Muscle of leg (tissue), 16 donors: ENCODE measurements at places on chromosomes 7 and 10. TPM values are rescaled to one million over a fixed set of nuclear protein-coding genes. Genes with fewer than 3 reads are reported as not detected.

The CYP3A5 gene
- polyA plus RNA-seq: 1.5 TPM

GRCh38 chr7:134448356-134449229 lies 10.3 kb downstream of the AKR1B1 start:
- DNase-seq: no peak

The SEMA3E gene
- 3.8 TPM for polyA plus RNA-seq

DNA sequence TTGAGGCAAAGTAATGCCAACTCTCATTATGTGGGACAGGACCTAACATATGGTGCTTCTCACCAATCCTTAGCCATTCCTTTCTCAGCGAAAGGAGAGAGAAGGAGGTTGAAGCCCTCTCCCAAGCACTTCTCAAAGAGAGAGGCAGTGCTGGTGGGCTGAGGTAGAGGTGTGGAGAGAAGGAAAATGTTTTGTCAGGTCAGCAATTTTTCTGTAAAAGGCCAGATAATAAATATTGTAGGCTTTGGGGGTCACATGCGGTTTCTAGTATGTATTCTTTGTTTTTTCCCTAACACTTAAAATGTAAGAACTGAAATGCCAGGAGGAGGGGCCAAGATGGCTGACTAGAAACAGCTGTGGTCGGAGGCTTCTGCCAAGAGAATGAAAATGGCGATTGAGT lies 225.0 kb upstream of the NPY start:
- DNase-seq: no peak

- DNase-seq: no peak
These were observed 5.4 kb downstream of the MYOF start for GRCh38 chr10:93476756-93477155.

GRCh38 chr10:114000457-114001010 lies 43.1 kb upstream of the ADRB1 start:
- peak; percentile 39 for DNase-seq

GRCh38 chr7:53101026-53101425 lies 65.6 kb downstream of the POM121L12 start:
- no peak for DNase-seq

DNA sequence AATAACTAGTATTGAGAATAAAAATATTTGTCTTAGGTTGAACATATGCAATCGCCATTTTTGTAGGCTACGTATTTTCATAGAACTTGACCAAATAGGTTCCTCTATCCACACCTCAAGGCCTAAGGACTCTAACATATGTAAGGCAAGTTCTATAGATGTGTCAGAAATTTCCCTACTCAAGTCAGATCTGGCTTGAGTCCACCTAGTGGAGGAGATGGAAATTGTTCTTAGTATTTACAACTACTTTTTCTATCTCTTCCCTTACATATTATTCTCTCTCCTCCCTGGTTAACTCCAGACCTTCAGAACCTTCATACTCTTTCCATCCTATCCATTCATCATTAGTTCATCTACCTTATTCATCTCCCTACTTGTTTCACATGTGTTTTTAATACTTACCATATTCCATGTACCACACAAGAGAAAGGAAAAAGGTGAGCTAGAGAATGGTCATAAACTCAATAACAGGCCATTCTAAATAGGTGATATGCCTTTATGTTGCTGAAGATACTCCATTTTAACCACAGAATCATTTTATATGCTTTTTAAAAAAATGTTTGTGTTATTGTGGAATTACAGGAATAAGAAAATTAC lies 174.5 kb upstream of the HDAC9 start:
- peak; percentile 37 for DNase-seq

GRCh38 chr7:877312-878232 lies 1.2 kb downstream of the GET4 start:
- DNase-seq: peak; percentile 34

The ACSL5 gene
- polyA plus RNA-seq: 2.0 TPM

GRCh38 chr10:45023426-45023825 lies 22.7 kb downstream of the ZNF22 start:
- DNase-seq: no peak

GRCh38 chr10:105073999-105074398 lies 432.9 kb downstream of the SORCS3 start:
- DNase-seq: no peak

DNA sequence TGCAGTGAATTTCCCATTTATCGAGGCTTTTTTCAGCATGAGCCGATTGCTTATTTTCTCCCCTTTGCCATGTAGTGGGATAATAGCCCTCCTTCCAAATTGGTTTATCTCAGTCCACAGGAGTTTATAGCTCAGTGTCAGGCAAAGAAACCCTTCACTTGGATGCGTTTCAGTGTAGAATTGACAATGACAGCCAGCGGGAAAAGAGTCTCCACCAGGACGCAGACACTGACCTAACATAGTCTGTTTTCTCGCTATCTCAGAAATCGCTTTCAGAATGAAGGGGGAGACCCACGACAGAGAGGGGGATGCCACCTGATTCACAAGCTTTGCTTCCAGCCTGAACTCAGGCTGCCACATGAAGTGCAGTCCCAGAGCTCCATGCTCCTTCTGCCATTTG lies 43.5 kb upstream of the TCERG1L start:
- no peak for DNase-seq

The HTRA1 gene
- polyA plus RNA-seq: 325 TPM

- DNase-seq: no peak
These were observed 19.2 kb upstream of the PRKAG2 start for GRCh38 chr7:151896086-151896485.

The OPN1SW gene
- polyA plus RNA-seq: 2.5 TPM

DNA sequence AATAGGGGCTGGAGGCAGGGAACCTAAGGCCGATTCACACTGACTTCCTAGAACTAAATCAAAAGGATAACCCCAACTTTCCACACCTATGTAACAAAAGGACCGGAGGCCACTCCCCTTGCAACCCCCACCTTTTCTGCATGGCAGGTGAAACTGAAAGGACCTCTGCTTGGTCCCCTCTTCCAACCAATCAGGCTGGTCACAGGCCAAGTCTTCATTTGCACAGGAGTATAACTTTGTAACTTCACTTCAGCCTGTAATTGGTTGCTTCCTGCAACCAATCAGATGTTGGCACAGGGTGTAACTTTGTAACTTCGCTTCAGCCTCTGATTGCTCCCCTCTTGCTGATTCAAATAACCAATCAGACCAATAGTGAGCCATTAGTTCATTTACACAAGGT lies 190.0 kb downstream of the FAM107B start:
- no peak for DNase-seq

The GRID2IP gene
- polyA plus RNA-seq: 0.07 TPM

GRCh38 chr7:100008525-100008924 lies 6.9 kb upstream of the ZKSCAN1 start:
- no peak for DNase-seq

GRCh38 chr7:123023126-123023525 lies 27.6 kb upstream of the TAS2R16 start:
- no peak for DNase-seq

GRCh38 chr7:121433775-121434174 lies 37.7 kb upstream of the FAM3C start:
- no peak for DNase-seq

- DNase-seq: no peak
These were observed 730.8 kb downstream of the SUGCT start for GRCh38 chr7:40865441-40866233.
